ENCODE measurements at places on chromosomes 4 and X. TPM values are rescaled to one million over a fixed set of nuclear protein-coding genes. Genes with fewer than 3 reads are reported as not detected.

DNA sequence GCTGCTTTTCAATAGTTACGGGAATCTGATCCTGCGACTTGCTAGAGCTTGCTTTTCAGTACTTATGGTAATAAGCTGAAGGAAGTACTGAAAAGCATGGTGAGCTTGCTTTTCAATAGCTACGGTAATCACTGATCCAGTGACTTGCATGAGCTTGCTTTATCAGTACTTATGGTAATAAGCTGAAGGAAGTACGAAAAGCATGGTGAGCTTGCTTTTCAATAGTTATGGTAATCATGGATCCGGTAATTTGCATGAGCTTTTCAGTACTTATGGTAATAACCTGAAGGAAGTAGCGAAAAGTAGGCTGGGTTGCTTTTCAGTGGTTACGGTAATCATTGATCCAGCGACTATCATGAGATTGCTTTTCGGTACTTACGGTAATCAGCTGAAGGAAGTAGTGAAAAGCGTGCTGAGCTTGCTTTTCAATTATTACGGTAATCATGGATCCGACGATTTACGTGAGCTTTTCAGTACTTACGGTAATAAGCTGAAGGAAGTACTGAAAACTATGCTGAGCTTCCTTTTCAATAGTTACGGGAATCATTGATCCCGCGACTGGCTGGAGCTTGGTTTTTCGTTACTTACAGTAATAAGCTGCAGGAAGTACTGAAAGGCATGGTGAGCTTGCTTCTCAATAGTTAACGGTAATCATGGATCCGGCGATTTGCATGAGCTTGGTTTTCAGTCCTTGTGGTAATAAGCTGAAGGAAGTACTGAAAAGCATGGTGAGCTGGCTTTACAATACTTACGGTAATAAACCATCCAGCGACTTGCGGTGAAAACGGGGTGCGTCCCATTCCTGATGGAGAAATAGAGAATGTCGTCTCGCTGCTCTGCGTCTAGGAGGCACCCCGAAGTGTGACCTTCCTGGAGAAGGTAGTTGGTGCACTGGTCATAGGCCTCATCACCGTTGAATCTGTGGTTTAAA lies 6.5 kb downstream of the CRLF2 start:
- H3K4me1 ChIP-seq: peaks cover 42% of the 10 kb centered on the region
- H3K27ac ChIP-seq: no peak overlapping the region
- peak; percentile 3 for DNase-seq
- H3K4me3 ChIP-seq: peak overlapping the region; percentile 49

GRCh38 chr4:76767983-76768382 lies 130.0 kb downstream of the SOWAHB start:
- no peaks in the 10 kb centered on the region for H3K36me3 ChIP-seq
- no peaks in the 10 kb centered on the region for H3K4me1 ChIP-seq
- no peak overlapping the region for H3K27ac ChIP-seq

Gene TMEM47
- not detected for total RNA-seq

Gene AMTN
- total RNA-seq: not detected
